Activated T-helper 1 cell treated with Interleukin-2 at 50 U/mL for 16 hours (primary cell): ENCODE measurements at places on chromosomes 12 and 14.

DNA sequence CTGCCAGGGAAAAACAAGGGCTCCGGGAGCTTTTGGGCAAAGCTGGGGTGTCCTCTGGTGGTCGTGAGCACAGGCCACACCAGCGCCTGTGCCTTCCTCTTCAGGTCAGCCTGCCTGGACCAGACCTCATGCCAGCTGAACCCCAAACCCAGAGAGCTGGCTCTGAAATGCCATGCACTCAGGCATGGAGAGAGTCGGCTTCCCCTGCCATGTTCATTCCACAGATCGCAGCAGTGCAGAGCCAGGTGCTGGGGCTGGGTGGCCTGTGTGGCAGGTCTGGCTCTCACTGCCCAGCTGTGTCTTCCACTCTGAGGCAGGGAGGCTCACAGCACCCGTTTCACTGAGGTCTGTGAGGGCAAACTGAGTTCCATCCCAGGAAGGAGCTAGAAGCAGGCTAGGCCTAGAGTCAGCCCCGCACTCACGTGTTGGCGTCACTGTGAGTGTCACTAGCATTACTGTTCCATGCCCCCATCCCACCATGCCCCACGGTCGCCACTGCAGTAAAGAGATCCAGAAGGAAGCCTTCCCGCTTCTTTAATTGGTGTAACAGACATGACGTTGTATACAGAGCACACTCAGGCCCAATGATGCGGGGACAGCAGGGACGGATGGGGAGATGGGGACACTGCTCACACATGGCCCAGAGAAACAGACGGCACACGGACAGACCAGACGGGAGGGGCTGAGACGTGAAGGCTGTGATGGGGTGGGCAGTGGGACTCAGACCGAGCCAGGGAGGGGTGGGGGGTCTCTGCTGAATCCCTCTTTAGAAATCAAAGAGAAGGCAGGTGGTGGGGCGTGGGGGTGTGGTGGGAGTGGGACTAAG, 2.7 kb downstream of the ARL6IP4 start:
- no peak for DNase-seq

DNA sequence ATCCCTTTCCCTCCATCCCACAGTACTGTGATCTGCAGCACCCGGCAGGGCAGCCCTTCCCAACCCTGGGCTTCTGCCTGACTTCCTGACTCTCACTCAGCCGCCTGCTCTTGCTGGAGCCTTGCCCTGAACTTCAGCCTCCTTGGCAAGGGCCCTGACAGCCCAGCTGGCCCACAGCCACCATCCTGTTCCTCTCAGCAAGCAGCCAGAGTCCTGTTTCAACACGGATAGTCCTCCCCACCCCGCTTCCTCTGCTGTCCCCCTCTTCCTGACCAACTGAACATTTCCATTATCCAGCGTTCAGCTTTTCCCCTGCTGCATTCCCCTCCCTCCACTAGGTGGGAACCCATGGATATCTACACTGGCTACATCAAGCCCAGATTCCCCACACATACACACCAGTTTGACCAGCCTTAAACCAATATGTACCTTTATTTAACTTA, 74.0 kb upstream of the MDM1 start:
- no peak for DNase-seq

DNA sequence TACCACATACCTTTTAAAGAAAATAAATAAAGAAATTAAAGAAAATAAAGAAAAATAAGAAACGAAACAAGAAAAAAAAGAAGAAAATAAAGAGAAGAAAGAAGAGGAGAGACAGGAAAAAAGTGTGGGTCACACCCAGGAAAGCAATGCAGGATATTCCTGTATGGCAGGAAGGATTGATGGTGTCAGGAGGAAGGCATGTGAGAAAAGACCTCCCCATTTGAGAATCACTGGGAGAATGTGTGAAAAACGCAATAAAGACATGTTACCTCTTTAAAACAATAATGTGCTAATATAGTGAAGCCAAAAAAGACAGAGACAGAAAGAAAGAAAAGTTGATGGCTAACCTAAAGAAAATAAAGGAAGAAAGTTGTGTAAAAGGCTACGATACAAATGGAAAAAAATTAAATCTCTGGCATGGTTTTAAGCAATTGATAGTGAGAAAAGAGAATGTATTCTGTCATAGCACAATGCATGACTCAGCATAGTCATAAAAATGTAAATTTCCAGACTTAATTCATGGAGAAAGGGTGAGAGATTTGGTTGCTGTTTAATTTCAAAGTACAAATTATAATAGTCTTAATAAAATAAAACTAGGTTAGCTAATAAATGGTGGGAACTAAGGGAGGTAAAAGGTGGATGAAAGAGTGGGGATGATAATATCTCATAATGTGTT, 24.3 kb upstream of the FOXG1 start:
- no peak for DNase-seq

DNA sequence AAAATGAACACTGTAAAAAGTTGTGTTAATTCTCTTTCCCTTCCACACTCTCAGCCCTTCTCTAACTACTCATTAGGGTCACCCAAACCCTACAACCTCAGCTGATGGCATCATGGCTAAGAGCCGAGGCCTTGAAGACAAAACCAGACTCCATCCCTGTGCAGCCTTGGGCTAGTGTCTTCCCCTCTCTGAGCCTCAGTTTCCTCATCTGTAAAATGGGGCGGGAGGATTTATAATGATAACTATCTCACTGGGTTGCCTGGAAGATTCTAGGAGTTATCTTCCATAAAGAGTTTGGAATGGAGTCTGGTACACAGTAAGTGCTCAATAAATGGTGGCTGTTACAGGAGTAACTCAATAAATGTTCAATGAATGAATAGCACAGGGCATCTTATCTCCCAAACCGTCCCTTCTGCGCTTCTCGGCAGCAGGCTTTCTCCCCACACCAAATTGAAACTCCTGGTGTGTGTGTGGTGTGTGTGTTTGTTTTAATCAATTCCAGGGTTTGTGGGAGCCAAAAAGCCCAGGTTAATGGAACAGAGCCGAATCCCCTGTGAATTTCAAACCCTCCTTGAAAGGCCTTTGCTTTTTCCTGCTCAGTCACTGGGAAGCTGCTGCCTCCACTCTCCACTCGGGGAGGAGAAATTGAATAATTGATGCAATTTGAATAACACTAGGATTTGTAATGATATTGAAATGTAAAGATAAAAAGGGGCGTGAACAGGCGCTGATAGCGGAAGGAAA, 61.2 kb upstream of the FAM222A start:
- no peak for DNase-seq

- no peak for DNase-seq
Observed at GRCh38 chr12:45707241-45707857, 22.2 kb upstream of the ARID2 start.

GRCh38 chr12:130120012-130120805, 42.1 kb upstream of the FZD10 start:
- no peak for DNase-seq
